Kidney glomerular epithelial cell (primary cell): ENCODE measurements at places on chromosomes 3 and 15.

GRCh38 chr3:4449043-4449805 lies 17.8 kb downstream of the SUMF1 start:
- no peak for DNase-seq

- DNase-seq: no peak
Observed at GRCh38 chr3:99776516-99777209, 41.0 kb upstream of the CMSS1 start.

- DNase-seq: no peak
Observed at GRCh38 chr3:155602307-155602706, 142.6 kb downstream of the PLCH1 start.

DNA sequence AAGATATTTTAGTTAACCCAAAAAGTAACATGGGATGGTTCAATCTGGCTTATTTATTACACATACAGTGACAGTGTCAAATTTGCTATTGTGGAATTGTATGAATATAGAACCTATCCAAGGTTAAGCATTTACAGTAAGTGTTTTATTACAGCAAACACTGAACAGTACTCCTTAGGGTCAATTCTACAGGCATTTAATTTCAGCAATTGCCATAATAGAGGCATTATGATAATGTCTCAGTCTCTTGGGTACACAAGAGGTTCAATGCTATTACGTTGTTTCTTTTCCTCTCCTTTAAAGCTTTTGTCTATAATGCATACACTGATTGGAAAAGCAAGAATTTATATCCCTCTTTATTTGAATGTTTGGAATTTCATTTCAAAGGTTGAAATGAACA lies 275.7 kb upstream of the NAALADL2 start:
- DNase-seq: no peak

- no peak for DNase-seq
Observed at GRCh38 chr3:133477487-133477886, 77.6 kb downstream of the BFSP2 start.

DNA sequence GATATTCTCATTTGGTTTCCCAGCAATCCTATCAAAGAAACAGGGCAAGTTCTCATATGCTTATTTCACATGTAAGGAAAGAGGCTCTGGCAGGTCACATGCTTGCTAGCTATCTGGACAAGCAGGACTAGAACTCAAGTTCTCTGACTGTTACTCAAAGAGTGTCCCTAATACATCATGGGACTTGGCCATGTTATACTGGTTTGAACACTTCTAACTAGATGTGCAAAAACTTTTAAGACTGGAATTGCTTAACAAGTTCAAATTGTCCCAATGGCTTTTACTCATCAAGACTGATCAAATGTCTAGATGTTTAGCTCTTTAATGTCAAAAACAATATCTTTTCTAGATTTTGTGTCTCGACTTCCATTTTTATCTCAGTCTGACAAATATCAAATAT lies 6.8 kb downstream of the GATM start:
- DNase-seq: no peak

- DNase-seq: peak; percentile 18
Observed at GRCh38 chr3:87167628-87168456, 59.3 kb upstream of the CHMP2B start.

GRCh38 chr15:89776274-89777072 lies at the start of gene MESP2:
Gene MESP2 (plus strand): TSS chr15:89776332. CDS start chr15:89776358, 26 bp downstream.
- peak; percentile 42 for DNase-seq

GRCh38 chr3:46682974-46683373 lies 10.5 kb downstream of the ALS2CL start:
- no peak for DNase-seq

DNA sequence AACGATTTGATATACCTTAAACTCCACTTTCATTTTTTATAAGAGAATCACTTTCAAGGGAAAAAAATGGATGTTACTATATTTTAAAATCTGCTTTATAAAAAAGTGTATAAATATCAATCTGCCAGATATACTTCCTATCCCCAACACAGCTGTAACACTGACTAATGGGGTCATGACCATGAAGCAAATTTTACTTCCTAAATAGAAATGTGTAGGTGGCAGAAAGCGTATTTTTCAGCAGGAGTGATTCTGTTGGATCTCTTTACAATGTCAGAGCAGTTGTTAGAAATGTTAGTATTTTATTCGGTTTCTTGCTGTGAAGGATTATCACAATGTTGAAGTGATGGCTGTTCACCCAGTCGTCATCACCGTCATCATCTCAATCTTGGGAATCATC lies 5.5 kb upstream of the C15orf40 start:
- DNase-seq: no peak

DNA sequence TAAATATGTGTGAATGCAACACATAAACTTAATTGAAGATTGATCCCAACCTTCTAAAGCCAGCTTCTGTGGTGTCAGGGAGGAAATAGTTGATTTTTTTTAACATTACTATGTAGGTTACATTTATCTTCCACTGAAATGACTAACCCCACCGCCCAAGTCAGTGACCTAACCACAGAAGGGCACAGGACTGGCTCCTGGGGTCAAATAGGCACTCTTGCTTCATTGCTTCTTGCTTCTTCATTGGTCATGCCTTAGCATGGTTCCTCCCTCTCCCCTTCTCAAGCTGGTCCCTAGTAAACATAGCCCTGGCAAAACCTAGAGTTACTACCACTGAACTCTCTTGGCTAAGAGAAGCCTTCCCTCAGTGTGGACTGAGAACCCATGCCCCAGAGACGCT lies 12.3 kb downstream of the EIF1B start:
- DNase-seq: no peak

DNA sequence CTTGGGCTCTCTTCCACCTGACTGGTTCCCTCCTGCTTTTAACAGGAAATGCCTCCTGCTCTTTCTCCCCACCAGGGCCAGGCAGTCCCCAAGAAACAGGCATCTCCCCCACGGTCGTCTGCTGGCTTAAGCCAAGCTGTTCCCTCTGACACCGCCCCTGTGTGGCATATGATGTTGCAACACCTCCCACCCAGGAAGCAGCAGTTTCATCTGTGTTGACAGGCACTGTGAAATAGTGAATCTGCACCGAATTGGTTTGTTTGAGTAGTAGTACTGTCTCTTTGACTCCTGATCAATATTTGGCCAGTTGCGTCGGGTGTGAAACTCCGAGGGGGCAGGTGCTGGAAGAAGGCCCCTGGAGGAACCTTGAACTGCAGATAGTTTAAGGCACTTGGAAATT lies 188.8 kb downstream of the FEZF2 start:
- DNase-seq: no peak

DNA sequence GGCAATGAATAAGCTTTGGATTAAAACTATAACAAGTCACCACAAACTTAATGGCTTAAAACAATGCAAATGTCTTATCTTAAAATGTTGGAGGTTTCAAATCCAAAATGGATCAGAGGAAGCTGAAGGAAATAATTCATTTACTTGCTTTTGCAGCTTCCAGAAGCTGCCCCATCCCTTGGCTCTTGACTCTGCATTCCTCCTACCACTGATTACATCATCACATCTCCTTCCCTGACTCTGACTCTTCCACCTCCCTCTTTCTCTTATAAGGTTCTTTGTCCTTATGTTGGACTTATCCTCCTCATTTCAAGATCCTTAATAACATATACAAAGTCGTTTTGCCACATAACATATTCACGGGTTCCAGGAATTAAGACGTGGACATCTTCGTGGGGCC lies 982.8 kb upstream of the ROBO1 start:
- DNase-seq: no peak

GRCh38 chr3:13277860-13278531 lies 142.1 kb downstream of the NUP210 start:
- DNase-seq: no peak
